ENCODE measurements at places on chromosomes 4 and X.
A peak's percentile ranks its signal among the peaks of the same experiment; 100 is the strongest.

DNA sequence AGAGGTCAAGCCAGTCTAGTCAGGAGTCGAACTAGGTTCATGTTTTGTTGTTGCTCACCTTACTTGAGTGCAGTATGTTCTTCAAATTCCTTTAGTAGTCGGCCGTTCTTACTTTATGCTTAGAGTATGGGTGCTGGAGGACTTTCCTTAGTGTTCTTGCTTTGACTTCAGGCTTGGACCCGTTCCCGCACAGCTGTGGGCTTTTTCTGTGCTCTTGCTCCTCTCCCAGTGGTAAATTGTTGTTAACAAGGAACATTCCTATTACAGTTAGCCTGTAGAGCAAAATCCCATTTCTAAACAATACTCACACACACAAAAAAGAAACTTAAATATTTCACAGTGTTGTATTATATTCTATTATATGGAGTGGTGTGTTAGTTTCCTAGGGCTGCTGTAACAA is 113.5 kb downstream of the RAP1GDS1 start:
- DNase-seq, result no peak

GRCh38 chr4:161525121-161525520 is 638.7 kb downstream of the FSTL5 start:
- DNase-seq, result no peak

DNA sequence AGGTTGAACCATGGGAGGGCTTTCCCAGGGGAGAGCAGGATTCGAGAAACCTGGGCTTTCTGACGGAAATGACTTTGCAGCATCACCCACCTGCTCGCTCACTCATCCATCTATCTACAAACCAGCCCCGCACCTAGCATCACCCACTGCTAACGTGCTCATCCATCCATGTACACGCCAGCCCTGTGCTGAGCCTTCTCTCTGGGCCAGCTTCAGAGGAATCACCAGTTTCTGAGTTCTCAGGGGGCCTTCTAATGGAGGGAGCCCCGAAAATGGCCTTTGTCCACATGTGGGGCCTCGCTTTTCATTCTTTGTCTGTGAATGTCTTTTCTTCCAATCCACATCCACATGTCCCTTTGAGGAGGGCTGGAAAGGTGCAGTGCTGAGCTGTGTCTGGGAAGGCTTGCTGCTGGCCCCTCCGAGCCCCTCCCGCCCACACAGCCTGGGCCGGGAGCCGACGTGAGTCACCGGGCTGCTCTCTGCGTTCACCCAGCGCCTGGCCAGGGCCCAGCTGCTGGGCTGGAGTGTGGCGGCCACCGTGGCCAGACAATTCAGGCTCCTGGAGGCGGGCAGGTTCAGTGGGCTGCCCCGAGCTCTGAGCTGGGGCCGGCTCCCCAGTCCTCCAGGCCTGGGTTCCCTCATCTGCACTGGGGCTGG is 14.7 kb downstream of the SORCS2 start:
- DNase-seq, result peak; percentile 55

DNA sequence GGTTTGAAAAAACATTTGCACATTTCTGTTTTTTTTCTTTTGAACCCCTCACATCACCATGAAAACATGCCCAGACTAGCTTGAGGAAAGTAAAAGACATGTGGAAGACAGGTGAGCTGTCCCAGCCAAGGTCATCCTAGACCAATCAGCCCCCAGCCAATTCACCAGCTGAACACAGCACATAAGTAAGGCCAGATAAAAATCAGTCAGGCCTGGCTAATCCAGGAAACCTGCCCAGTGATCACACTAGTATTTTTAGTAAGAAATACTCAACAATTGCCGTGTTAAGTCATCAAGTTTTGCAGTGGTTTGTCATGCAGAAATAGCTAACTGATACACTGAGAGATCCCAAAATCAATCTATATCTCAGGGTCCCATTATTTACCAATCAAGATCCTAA is 4.4 kb upstream of the SMR3A start:
- peak; percentile 16 for DNase-seq

DNA sequence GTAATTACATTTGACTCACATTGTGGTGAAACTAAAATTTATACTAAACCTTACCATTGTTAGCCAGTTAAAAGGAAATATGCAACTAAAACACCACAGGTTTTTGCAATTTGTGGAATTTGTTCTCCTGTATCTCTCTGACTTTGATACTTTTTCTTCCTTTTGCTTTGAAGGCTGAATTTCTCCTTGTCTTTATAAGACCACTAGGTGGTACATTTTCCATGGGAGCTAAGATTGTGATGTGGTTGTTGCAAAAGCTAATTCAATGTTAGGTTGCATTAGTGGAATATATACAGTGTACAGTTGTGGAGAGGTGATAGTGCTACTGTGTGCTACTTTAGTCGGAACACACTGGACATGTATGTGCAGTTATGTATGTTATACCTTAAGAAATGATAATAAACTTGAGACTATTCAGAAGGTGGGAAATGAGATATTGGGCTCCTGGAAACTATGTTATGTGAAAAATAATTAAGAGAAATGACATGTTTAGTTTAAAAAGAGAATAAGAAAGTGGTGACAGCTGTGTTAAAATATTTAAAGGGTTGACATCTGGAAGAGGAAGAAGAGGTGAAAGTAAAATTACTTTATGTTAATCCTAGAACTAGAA is 70.3 kb downstream of the ARL9 start:
- no peak for DNase-seq

DNA sequence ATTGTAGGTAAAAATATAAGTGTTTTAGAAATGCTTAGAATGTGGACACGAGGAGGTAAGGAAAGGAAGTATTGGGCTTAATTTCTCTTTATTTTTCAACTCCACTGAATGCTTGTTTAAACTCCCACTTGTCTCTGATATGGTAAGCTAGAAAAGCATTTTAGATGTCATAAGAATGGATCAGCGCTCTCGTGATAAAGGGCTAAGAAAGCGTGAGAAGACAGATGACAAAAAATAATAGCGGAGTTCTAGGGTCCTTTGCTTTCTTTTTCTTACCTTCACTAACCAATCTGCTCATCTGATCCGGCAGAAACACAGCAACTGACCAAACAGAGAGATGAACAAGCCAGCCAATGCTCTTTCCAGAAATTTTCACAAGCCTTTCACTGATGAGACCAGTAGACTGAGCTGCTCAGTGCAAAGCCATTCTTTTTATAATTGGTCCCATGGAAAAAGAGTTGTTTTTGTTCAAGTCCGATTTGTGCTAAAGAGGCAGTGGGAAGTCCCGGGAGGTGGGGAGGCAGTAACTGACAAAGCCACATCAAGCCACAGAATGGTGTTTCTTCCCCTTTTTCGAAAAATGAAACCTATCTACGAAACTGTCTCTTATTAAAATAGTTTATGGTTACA is at the start of gene TASL:
TSS of gene TASL (minus strand) at position 405 of the 630 bp plus-strand sequence. CDS start 17,411 bp downstream, outside the sequence.
- DNase-seq, result no peak

GRCh38 chrX:46180258-46180687 is 364.9 kb downstream of the ZNF674 start:
- DNase-seq, result no peak

GRCh38 chr4:177041356-177041755 is 248.6 kb upstream of the VEGFC start:
- no peak for DNase-seq

DNA sequence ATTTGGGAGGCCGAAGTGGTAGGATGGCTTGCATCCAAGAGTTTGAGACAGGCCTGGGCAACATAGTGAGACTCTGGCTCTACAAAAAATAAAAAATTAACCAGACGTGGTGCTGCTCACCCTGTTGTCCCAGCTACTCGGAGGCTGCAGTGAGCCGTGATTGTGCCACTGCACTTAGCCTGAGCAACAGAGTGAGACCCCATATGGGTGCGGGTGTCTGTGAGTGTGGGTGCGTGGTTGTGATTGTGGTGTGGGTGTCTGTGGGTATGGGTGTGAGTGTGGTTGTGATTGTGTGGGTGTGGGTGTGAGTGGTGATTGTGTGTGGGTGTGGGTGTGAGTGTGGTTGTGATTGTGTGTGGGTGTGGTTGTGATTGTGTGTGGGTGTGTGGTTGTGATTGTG is 114.6 kb downstream of the UBE2K start:
- no peak for DNase-seq

DNA sequence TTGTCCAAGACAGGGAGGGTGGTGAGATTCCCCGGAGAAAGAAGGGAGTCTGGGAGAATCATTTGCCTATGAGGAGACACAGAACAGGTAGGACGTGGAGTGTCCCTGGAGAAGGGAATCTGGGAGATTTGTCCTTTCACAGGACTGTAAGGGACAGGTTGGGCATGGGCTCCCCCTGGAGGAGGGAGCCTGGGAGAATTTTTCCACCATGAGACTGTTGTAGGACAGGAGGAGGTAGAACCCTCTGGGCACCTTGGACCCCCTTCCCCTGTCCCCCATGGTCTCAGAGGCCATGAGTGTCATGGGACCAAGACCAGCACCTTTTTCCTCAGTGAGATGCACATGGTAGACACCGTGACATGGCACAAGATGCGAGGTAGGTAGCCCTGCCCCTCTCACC is 2.8 kb downstream of the PORCN start:
- DNase-seq, result peak; percentile 39

- DNase-seq, result peak; percentile 48
These were observed 2.8 kb downstream of the RTL5 start for GRCh38 chrX:72128881-72129280.

- DNase-seq, result peak; percentile 44
These were observed 906 bp downstream of the DKK2 start for GRCh38 chr4:107034996-107035818.

GRCh38 chr4:124079174-124079780 is 633.3 kb downstream of the ANKRD50 start:
- DNase-seq, result no peak

DNA sequence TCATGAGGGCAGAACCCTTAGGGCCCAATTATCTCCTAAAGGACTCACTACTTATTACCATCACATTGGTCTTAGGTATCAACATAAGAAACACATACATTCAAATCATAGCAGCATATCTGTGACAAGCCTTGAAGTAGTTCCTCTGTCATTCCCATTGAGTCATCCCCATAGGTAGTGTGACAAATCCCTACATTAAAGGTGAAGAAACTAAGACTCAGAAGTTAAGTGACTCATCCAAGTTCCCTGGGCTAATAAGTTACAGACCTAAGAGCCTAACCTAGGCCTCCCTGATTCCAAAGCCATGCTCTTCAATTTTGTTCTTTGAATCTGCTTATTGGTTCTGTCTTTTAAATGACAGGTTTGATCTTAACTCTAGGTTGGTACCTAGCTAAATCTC is 58.2 kb downstream of the CD38 start:
- no peak for DNase-seq

Data from WERI-Rb-1 (cell line).